H7 (cell line): ENCODE measurements at places on chromosomes 4 and X. TPM values are rescaled to one million over a fixed set of nuclear protein-coding genes. Genes with fewer than 3 reads are reported as not detected.

Gene ANXA10
- total RNA-seq: not detected in 2 replicates

Gene ZNF630
- 1.0 and 1.4 TPM in 2 replicates for total RNA-seq

Gene F9
- total RNA-seq: not detected in 2 replicates

Gene MBNL3
- total RNA-seq: 2.5 and 5.1 TPM in 2 replicates

Gene TLR10
- total RNA-seq: not detected in 2 replicates

Gene CXCL8
- not detected in 2 replicates for total RNA-seq

Gene TMPRSS11F
- total RNA-seq: not detected in 2 replicates

Gene TMEM47
- 7.4 and 14.0 TPM in 2 replicates for total RNA-seq

Gene OTUD6A
- total RNA-seq: not detected in 2 replicates

Gene SPACA5
- not detected in 2 replicates for total RNA-seq

Gene ARHGAP24
- total RNA-seq: 1.2 and 4.5 TPM in 2 replicates

Gene TMEM154
- total RNA-seq: 0.31 and 1.4 TPM in 2 replicates
